NCI-H226 (cell line): ENCODE measurements at places on chromosomes 2 and 18.

DNA sequence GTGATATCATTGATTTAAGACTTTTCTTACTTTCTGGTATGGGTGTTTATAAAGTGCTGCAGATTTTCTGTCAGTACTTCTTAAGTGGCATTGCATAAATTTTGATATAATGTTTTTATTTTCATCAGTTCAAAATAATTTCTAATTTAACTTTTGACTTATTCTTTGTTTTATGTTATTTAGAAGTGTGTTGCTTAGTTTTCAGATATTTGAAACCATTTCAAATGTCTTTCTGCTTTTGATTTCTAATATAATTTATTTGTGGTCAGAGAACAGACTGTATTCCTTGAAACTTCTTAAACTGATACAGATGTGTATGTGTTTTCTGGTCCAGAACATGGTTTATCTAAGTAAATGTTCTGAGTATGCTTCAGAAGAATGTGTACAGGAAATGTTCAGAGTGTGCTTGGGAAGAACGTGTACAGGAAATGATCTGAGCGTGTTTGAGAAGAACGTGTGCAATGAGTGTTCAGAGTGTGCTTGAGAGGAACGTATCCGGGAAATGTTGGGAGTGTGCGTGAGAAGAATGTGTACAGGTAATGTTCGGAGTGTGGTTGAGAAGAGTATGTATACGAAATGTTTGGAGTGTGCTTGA is 265.7 kb upstream of the HS6ST1 start:
- DNase-seq, result peak; percentile 57

- DNase-seq, result peak; percentile 66
Measured at GRCh38 chr18:32308493-32309120, 118.8 kb downstream of the MEP1B start.

GRCh38 chr2:44163777-44164176 is 4.9 kb upstream of the PPM1B start:
- no peak for DNase-seq

DNA sequence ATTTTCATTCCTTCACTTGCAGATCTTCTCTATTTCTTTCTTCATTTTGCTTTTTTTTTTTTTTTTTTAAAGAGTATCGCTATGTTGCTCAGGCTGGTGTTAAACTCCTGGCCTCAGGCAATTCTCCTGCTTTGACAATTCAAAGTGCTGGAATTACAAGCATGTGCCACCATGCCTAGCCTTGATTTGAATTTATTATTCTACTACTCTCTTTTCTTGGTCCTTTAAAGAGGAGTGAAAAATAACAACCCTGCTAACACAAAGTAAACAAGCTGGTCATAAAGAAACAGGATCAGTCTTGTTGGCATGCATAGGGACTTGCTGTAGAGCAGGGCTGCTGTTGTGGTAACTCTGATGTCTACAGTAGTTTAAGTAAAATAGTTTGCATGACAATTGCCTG is 1615.3 kb upstream of the ZEB2 start:
- DNase-seq, result no peak

- no peak for DNase-seq
Measured at GRCh38 chr2:123438251-123438650, 586.8 kb upstream of the CNTNAP5 start.

GRCh38 chr18:37577051-37577611 is 11.5 kb upstream of the CELF4 start:
- DNase-seq, result no peak

GRCh38 chr2:21890041-21890440 is 766.3 kb downstream of the TDRD15 start:
- DNase-seq, result no peak
